ENCODE measurements at places on chromosomes 3 and 15. TPM values are rescaled to one million over a fixed set of nuclear protein-coding genes. Genes with fewer than 3 reads are reported as not detected.
A peak's percentile ranks its signal among the peaks of the same experiment; 100 is the strongest.

DNA sequence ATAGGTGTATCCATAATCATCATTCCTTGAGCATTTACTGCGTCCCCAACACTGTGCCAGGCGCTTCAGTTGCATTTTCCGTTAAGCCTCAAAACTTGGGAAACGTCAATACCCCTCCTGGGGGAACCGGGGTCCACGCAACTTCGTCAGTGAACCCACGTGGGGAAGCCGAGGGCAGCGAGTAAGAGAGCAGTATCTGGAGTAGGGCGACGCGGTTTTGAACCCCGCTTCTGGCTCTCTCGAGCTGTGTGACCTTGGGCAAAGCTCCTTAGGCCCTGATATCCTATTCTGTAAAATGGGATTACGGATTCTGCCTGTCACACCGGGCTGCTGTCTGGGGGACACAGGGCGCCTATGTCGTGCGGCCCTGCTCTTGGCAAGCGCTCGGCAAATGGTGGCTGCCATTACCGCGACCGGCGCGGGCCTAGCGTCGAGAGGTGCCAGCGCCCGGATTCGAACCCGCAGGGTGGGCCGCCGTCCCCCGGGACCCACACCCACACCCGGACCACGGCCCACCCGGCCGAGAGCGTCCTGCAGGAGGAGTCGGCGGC, 590 bp downstream of the POLG start:
- DNase-seq = no peak

DNA sequence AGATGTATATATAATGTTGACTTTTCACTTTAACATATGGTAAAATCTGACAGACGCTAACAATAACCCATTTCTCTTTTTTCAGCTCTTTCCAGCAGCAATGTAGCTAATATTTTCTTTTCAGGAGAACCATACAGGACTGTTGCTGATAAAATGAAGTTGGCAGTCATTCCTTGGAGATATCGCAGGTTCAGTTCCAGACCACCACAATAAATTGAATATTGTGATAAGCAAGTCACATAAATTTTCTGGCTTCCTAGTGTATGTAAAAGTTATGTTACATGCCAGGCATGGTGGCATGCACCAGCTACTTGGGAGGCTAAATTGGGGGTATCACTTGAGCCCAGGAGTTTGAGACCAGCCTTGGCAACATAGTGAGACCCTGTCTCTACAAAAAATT, 31.9 kb upstream of the TM4SF1 start:
- DNase-seq = no peak

DNA sequence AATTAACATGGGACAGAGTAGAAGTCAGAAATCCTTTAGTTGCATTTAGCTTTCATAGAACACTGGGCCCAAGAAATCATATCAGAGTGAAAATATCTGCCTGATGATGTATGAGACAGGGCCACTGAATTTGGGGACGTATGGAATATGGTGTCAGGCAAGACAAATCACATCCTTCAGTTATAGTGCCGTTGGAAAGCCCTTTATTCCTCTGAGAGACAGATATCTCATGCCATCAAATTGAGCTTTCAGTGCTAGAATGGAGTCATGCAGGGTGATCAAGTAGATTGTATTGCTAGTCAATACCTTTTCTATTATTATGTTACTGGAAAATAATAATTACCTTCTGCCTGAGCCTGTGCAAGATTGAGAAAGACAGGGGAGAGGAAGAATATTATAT, 398.2 kb upstream of the RARB start:
- no peak for DNase-seq

DNA sequence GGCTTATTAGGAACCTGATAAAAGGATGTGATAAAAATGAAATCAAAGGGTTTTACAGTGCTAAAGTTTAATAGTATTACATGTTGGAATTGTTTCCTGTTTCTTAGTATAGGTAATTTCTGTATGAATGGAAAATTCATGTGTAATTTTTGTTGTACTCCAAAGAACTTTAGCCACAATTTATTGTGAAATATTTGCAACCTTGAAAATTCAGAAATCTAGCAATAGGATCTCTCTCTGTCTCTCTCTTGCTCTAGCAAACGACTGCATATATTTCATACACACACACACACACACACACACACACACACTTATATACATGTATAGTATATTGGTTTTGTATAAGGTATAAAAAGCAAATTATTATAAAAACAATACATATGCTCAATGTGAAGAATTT, 59.6 kb downstream of the PIAS1 start:
- DNase-seq = no peak

DNA sequence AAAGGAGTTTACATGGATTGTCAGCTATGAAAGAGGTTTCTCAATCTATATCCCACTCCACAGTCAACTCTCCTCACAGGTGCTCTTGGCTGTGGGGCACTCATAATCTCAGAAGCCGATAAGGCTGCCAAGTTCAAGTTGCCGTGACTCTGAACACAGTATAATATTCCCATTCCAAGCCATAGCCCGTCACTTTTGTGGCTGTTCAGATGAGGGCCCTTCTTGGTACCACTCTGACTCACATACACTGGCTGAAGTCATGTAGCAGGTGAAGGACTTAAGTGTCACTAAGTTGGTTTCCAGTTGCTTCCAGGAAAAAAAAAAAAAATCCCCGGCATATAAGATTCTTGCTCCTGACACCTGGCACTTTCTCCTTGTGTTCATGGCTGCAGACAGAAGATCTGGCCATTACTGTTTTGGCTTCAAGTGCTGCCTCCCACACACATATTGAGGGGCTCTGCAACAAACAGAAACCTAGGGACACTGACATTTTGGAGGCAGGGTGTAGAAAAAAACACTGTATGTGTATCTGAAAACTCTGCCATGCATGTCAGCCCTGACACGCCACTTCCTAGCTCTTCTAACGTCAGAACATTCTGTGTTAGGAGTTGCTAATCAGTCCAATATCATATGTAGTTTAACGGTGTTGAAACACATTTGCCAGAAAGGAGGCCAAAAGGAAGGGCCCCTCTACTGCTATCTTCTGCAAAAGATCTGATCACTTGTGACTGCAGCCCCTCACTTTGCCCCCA, 170.2 kb upstream of the ICE2 start:
- DNase-seq = no peak

- peak; percentile 58 for DNase-seq
Measured at GRCh38 chr3:188348435-188349244, 194.7 kb downstream of the LPP start.

DNA sequence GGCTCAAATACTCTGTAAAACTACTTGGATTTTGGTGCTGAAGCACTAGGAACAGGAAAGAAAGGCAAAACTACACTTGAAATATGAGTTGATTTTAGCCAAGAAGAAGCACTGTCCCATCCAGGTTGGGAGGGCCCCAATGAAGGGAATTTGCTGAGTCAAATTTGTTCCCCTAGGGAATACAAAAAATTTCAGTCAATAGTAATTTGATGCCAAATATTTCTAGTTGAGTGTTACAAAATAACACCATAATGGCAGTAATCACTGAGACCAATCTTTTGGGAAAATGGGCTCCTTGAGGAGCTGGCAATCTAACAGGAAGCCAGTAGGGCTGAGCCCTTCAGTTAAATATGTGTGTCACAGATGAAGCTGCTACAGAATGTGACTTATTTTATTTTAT, 896.9 kb downstream of the DIPK2A start:
- DNase-seq = no peak

DNA sequence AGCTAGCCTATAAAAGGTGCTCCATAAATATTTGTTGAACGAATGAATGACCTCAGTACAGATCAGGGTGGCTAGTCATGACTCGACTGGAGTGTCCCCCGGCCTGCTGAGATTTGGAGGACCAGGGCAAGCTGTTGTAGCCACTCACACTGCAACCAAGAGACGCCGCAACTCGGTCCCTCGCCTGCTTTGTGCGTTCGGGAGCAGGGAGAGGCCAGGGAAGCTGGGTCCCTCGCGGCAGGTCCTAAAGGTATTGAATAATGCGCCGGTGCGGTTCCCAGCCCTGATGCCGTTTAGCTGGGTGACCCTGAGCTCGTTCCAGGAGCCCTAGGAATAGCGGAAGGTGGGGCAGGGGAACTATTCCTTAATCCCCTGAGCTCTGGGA, 1.8 kb downstream of the IGDCC4 start:
- DNase-seq = no peak

DNA sequence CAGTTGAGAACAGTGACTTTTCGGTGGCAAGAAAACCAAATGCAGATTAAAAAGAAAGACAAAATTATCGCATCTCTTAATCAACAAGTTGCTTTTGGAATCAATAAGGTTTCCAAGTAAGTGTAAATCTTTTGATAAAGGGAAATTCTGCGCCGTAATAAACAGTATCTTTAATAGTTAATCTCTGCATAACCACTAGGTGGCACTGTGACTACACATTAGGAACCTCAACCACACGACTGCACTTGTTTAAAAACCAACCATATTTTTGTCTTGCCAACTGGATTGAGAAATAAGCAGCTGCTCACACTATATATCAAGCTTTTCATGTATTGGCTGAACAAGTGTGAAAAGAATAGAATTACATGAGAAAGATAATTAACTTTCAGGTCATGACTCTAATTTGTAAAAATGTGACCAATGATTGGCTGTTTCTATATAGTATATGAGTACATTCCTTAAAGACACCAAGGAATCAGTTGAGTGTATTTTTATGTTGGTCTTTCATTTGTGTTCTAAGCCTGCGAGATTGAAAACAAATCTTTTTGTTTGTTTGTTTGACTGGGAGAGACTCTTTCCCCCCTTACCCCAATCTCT, 72.7 kb downstream of the DZIP3 start:
- DNase-seq = peak; percentile 56

- DNase-seq = no peak
Measured at GRCh38 chr3:72479651-72480215, 368.5 kb downstream of the SHQ1 start.

DNA sequence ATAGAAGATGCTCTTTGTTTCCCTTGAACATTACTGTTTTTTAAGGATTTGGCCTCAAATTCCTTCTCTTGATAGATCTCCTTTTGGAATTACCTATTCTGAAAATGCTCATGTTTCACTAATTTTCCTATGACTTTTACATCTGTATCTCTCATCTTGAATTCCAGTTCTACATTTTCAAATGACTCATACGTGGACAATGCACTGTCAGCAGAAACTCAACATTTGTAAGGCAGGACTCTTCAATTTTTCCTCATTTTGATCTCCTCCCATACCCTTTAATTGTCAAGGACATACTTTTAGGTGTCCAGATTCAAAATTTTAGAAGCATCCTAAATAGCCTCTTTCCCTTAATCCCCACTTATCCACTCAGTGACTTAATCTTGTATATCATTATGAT, 341.0 kb upstream of the RASGRP1 start:
- no peak for DNase-seq

DNA sequence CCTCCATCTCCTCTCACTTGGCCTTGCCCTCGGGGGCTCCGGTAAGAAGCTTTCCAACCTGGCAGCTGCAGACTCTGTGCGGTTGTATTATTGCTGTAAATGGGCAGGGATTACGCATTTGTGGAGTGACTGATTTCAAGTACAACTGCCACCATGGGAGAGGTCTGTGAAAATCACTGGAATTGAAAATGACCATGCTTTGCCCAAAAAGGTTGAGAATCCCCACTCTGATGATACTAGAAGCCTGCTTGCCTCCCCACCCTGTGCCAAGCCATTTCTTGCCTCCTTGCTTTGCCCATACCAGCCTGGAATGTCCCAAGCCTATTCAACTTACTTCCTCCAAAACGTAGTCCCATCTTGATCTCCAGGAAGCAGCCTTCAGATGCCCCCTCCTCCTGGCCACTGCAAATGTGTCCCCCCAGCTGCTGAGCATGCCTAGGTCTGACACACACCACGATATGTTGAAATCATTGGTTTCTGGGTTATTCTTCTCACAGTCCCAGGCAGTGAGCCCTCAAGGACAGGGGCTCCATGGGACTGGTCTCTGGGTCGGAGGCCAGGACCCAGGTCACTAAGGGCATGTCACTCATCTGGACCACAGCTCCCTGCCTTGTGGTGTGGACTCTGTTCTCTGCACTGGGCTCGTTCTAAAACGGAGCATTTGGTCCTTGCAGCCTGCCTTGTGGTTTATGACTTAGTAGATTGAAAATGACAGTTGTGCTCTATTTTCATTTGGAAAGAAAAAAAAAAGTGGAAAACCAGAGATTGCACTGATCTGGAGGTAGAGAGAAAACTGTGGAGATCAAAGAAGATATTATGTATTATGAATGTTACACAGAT, 42.9 kb downstream of the SMAD3 start:
- peak; percentile 33 for DNase-seq

DNA sequence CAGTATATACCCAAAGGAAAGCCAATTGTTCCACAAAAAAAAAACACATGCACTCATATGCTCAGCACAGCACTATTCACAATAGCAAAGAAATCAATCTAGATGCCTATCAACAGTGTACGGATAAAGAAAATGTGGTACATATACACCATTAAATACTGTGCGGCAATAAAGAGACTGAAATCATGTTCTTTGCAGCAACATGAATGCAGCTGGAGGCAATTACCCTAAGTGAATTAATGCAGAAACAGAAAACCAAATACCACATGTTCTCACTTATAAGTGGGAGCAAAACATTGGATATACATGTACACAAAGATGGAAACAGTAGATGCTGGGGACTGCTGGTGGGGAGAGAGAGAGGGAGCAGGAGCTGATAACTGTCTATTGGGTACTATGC, 124.2 kb upstream of the AADACL2 start:
- DNase-seq = no peak

DNA sequence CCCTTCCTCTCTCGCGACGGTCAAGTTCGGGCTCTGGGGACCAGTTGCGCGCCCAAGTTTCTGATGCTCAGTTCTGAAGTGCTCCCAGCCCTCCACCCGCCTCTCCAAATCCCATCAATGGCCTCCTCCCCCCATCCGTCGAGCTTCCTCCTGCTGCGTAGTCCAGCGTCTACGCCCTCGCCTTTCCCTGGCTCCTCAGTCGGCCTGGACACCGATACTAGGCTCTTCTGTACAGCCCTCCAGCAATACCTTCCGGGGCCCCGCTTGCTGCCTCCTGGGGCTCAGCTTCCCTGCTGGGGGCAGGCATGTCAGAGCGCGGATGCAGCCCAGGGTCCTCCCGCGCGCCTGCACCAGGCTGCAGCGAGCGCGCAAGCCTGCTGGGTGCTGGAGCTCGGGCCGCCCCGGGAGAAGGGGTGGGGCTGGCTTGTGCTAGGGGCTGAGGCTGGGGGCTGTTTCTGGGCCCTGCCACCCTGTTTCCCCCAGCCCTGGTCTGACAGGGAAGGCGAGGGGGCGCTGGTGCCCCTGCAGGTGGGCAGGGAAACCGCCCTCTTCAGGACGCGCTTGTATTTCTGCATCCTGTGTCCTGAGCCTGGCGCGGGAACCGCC, 353.3 kb upstream of the SUCLG2 start:
- DNase-seq = no peak

GRCh38 chr15:65416845-65417416, 5.8 kb downstream of the IGDCC4 start:
- no peak for DNase-seq

GRCh38 chr15:86706813-86707212, 627.1 kb downstream of the AGBL1 start:
- no peak for DNase-seq

The PAQR5 gene
- 0.11 TPM for total RNA-seq

The CCRL2 gene
- total RNA-seq = not detected

The GOLGA6B gene
- not detected for total RNA-seq

The CKMT1B gene
- total RNA-seq = 0.73 TPM

The CCR3 gene
- total RNA-seq = not detected

The PPARG gene
- total RNA-seq = 14.4 TPM

The PRR20G gene
- not detected for total RNA-seq

The MIX23 gene
- total RNA-seq = 152 TPM

The PGBD4 gene
- 1.3 TPM for total RNA-seq

The CPLX3 gene
- not detected for total RNA-seq

Data from HepG2 (cell line).